Anterior cingulate cortex (tissue), 58 donors: ENCODE measurements at places on chromosomes 5 and 9.

- no peak for DNase-seq
Observed at GRCh38 chr5:133017964-133018363, 8.4 kb downstream of the ZCCHC10 start.

DNA sequence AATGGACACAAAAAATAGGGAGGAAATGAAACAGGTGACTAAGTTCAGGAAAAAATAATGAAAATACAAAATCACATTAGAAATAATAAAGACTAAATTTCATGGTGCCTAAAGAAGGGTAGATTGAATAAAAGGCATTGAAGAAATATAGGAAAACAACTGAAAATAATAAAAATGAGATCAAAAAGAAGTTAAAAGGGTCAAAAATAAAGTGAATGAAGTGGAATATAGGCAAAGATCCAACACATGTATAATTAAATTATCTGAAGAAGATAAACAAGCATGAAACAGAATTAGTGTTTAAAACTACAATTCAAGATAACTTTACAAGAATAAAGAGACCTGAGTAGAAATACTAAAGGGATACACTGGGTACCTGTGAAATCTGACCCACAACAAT is 87.6 kb downstream of the SUSD1 start:
- no peak for DNase-seq

GRCh38 chr5:113809626-113810025 is 296.1 kb downstream of the YTHDC2 start:
- DNase-seq, result no peak

DNA sequence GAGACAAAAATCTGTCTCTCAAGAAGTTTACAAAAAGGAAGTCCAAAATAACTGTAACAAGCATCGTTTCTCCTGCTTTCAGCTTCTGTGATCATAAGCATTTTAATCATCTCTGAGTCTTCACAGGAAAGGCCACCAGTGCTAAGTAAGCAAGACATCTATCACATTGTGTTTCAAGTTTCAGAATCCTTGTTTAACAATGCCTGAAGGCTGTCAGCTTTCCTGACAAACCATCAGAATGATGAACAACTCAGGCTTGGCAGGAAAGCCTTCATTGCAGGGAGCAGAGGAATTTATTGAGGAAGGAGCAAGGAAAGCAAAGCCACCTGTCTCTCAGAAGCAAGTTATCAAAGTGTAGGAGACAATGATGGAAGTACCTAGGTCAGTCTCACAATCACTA is 143.5 kb upstream of the DAPK1 start:
- DNase-seq, result no peak

- no peak for DNase-seq
Observed at GRCh38 chr5:11305245-11305644, 544.2 kb upstream of the DAP start.

GRCh38 chr9:35726931-35727330 is 5.1 kb downstream of the TLN1 start:
- peak; percentile 11 for DNase-seq

DNA sequence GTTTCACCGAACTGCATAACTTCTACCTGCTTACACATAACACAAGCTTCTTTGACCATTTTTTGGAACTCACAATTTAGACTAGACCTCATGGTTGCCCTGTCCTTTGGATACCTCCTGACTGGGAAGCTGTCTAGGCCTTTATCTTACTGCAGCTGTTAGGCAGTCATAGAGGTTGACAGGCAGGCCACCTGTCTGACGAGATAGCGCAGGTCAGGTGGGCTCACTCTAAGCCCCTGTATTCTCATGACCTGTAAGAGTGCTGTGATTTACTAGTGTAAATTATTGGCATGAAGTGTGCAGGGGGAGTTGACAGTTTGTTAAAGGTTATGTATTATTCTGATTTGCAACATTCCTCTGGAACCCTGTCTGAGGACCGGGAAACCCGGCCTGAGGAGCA is 29.0 kb downstream of the SLC22A4 start:
- no peak for DNase-seq

- DNase-seq, result no peak
Observed at GRCh38 chr5:77640589-77641396, 2.3 kb upstream of the OTP start.

DNA sequence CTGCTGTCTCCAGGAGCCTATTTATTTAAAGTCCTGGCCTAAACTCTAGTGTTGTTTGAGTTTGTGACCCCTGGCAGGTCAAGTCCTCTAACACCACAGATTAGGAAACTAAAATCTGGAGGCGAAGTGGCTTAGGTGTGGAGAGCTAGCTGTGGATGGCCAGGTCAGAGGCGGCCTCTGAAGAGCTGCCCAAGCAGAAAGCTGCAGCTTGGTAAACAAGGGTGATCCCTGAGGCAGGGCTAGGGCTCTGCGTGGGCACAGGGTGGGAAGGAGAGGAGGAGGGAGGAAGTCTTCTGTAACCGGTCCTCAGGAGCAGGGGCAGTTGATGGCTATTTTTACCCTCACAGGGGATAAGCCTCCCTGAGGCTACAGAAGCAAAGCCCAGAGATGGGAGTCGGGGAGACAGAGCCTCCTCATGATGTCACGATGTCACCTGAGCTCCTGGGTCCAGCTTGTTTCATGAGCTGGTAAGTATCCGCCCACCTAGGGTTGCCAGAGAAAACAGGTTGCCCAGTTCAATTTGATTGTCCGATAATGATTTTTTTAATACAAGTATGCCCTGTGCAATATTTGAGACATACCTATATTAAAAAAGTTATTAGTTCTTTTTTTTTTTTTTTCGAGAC is 25.9 kb upstream of the BOD1 start:
- DNase-seq, result no peak

DNA sequence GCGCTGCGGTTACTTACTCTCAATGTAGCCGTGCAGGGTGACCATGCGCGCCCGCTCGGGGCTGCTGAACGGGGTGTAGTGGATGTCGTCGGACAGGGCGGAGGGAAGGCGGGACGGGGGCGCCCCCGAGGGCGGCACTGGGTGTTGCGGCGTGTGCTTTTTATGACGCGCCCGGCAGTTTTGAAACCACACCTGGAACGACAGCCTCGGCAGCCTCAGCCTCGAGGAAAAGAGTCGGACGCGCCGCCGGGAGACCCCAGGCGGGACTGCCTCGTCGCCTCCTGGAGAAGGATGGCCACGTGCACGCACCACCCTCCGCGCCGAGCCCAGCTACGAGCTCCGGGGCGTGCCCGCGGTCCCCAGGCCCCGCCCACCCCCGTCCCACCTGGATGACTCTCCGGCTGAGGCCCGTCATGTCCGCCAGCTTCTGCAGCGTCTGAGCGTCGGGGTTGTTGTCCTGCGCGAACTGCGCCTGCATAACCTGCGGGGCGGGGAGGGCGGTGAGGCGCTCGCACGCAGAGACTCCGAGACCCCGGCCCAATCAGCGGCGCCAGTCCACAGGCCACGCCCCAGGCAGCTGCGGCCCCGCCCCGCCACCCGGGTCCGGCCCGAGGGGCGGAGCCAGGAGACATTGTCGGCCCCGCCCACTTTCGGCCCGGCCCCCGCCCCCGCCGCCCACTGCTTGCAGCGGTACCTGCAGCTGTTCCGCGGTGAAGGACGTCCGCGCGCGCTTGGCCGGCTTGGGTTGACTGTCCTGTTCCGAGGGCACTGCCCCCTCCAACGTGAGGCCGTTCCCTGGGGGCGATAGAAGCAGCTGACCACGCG is 15.0 kb downstream of the LHX6 start:
- DNase-seq, result no peak

DNA sequence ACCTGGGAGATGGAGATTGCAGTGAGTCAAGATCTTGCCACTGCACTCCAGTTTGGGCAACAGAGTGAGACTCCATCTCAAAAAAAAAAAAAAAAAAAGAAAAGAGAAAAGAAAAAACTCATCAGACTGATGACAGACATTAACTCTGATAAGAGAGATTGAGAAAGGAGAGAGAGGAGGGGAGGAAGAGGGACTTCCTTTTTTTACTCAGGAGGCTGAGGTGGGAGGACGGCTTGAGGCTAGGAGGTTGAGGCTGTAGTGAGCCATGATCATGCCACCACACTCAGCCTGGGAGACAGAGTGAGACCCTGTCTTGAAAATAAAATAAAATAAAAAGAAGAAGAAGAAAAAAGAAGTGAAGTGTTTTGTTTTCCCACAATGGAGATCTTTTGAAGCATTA is 9.7 kb upstream of the MSMP start:
- no peak for DNase-seq

DNA sequence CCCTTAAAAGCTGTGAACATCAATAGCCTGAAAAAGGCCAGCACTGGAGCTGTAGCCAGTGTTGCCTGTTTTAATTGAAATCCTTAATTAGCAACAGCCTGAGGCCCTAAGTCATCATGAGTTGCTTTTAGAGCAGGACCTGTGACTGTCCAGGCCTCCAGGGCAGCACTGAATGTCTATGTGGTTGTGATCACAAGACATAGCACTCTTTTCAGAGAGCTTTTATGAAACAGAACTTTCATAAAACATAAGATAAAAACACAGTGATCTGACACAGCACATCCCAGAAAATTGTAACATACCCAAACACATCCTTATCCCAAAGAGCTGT is 85.5 kb upstream of the MYO10 start:
- DNase-seq, result no peak

DNA sequence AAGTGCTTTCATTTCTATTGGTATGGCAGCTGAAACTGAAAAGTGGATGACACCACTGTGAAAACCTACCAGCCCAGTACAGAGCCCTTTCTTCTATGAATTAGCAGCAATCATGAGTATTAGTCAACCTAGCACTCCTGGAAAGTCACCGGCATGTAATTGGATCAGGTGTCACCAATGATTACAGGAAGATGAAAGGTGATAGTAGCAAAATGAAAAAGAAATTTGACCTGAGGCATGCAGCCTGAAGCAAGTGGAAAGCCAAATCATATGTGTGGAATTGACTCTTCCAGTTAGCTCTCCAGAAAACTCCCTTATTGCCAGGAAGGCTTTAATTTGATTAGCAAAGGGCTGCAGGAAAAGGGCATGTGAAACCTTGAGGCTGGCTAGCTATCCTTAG is 81.2 kb upstream of the NAA35 start:
- DNase-seq, result no peak

DNA sequence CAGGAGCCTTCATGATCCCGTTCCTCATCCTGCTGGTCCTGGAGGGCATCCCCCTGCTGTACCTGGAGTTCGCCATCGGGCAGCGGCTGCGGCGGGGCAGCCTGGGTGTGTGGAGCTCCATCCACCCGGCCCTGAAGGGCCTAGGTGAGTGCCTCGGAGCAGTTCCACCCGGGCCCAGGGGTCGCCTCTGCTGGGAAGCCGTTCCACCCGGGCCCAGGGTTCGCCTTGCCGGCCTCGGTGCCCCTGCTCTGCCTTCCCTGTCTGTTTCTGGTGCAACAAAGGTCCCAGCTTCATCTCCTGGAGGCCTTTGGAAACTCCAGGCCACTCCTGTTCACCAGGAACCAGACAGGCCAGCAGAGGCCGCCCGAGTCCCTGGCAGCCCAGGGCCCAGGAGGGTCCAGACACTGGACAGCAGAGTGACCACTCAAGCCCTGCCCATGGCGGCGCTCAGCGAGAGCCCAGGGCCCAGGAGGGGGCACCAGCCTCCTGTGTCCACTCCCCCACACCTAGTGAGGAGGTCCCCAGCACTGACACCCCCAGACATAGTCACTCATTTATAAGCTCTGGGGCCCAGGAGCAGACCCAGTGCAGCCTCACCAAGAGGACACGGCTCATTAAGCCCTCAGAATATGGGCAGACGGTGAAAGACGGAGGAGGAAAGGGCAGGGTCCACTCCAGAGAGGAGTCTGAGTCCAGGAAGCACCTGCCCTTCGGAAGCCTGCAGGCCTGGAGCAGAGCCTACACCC is 7.5 kb downstream of the SLC6A19 start:
- no peak for DNase-seq

- DNase-seq, result no peak
Observed at GRCh38 chr5:132949136-132949535, 14.3 kb downstream of the AFF4 start.

- no peak for DNase-seq
Observed at GRCh38 chr9:79581794-79582193, 10.0 kb downstream of the TLE4 start.

- DNase-seq, result no peak
Observed at GRCh38 chr5:76754668-76755078, 38.7 kb downstream of the F2R start.

DNA sequence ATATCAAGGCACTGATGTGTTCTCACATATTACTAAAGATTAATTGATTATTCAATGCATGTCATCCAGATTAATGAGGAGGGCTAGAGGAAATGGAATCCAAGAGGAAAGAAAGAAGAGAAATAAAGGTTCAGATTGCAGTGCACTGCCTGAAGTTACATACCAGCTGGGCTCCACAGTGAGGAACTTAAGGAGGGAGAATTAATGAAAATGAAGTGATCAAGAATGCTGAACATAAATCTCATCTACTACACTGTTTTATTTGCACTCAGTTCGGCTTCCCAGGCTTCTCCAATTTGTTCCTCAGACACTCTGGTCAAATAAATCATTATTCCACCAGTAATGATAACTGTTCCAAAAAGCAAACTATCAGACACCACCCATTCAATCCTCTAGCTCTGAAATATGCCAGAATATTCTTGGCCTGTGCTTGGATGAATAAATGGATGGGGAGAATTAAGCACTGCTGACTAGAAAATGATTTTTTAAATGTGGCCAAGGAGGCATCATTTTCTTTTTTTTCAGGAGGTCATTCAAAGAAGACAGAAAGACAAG is 88.6 kb upstream of the FBN2 start:
- DNase-seq, result no peak

DNA sequence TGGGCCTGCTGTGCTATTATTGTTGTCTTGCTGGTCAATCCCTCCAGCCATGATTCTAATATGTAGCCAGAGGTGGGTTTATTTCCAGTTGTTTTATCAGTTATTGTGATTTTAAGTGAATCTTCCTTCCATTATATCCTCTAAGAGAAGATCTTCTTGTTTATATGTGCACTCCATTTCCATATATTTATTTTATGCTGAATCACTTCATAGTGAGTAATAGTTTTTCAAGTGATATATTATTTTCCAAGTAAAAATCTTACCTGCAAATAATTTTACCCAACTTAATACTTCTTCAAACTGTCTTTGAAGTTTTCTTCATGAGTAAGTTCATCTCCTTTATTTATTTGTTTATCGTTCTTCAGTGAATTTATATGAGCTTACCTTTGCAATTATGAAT is 13.5 kb upstream of the GPR150 start:
- DNase-seq, result no peak

- DNase-seq, result no peak
Observed at GRCh38 chr9:114830546-114830945, 24.7 kb upstream of the TNFSF15 start.

DNA sequence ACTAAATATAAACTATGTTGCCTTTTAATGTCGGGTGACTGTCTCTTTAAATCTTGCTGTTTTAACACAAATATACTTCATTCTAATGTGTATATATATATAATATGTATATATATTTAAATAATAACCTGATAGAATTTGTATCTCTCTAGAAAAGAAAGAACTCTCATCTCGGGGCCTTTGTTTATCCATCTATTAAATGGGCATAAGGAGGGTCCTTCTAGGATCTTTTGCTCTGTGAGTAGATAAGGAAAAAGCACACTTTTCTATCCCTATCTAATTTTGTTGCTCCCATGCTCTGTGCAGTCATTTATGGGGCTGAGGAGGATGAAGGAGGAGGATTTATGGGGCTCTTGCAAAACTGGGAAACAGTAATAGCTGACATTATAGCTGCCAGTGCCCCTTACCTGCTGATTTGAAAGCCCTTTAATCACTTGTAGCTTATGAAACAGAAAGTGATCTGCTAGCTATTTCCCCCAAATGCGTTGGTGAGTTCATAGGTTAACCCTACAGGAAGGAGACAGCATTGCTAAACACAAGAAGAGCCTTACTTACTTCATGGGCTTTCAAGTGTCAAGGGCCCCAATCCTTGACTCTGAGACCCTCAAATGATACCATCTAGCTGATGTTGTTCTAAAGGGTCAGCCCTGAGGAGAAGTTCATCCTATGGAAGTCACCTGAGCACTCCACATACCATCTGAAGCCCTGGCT is 5.8 kb upstream of the PPARGC1B start:
- no peak for DNase-seq
